ENCODE measurements at places on chromosomes 4 and X.

DNA sequence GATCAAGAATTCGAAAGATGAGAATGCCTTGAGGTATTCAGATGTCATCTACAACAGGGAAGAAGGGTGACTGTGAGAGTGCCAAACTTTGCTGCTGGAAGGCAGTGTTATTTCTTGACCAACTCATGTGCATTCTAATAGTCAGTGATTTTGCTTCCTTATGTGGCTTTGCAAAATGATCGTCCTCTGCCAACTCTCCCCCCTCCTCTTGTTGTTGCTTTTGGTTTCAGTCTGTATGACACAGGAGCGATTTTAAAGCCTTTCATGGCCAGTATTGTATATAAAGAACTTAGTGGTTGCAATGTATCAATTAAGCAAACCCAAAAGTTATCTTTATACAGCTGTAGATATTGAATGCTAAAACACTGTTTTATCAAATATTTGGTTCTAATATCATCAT lies 379.1 kb downstream of the IL1RAPL1 start:
- no peak for DNase-seq

DNA sequence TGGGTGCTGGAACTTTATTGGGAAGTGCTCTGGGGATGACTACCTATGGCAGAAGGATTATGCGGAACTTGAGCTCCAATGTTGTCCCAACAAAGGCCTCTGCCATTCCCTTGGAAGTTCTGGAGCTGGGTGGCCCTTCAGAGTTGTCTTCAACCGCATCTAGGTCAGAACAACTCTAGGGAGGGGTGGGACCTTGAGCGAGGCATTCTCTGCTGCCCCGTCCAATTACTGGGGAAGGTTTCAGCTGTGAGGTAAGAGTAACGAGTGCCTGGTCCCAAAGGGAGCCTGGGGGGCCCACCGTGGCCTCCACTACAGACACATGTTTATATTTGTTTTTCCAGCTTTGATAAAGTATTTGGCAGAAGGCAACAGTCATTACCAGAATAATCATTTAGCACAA lies 79.4 kb downstream of the MAOA start:
- no peak for DNase-seq

GRCh38 chrX:109732017-109732801 lies 848 bp downstream of the ACSL4 start:
- DNase-seq: peak; percentile 18

DNA sequence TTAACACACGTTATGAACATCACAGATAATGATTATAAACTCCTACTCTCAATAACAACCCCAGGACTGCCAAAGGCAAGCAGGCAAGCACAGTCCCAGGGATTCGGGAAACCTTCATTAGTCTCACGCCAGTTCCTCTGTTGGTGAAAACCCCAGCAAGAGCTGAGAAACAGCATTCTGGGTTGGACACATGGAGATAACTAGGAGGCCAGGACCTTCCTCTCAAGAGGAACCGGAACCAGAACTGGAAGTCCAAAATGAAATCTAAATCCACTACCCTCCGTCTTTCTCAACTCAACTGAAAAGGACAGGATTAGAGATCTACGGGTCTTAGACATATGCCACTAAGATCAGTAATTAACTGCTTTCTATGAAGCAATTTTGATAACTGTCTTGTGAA lies 3.8 kb downstream of the VEGFC start:
- DNase-seq: no peak

GRCh38 chrX:107485013-107485412 lies 35.6 kb downstream of the FRMPD3 start:
- DNase-seq: no peak

DNA sequence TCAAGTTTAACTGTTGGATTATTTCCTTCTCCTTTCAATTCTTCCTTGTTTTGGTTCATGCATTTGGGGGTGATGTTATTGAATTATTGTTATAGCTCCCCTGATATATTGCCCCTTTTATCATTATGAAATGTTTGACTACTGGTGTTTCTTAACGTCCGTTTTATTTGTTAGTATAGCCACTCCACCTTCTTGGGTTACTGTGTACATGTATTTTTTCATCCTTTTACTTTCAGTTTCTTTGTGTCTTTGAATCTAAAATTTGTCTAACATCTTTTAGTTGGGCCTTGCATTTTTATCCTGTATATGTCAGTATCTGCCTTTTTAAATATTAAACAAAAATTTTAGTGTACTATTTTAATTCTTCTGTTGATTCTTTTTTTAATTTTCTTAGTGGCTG lies 88.7 kb downstream of the TNIP2 start:
- DNase-seq: no peak

DNA sequence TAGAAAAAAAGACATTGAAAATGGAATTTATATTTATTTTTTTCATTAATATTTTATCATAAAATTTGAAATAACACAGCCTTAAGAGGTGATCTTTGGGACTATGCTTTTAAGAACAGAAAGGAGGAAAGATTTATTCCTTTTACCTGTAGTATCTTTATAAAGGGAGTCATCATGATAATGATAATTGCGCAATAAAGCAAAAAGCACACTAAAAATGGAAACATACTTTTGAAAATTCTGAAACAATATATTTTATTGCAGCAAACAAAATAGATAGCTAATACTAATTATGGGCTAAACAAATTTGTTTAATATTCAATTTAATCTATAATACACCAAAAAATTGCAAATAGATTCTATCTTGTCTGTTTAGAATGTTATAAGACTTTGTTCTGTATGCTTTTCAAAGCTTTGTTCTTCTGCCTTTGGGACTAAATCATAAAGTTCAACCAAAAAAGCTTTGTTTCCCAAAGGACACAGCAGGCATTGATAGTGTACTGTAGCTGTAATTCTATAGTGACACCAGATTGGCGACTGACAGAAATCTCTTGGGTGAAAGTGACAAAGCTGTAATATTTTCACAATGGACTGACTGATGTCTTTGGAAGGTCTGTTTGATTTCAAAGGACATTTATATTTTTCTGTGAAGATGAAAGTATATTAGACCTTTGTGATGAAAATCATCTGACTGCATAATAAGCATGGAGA lies 2156.6 kb upstream of the TENM3 start:
- DNase-seq: no peak

GRCh38 chr4:132227151-132227856 lies 921.8 kb upstream of the PCDH10 start:
- no peak for DNase-seq
